Lower lobe of right lung (tissue), 2 donors: ENCODE measurements at places on chromosomes 1 and 21. TPM values are rescaled to one million over a fixed set of nuclear protein-coding genes. Genes with fewer than 3 reads are reported as not detected.

DNA sequence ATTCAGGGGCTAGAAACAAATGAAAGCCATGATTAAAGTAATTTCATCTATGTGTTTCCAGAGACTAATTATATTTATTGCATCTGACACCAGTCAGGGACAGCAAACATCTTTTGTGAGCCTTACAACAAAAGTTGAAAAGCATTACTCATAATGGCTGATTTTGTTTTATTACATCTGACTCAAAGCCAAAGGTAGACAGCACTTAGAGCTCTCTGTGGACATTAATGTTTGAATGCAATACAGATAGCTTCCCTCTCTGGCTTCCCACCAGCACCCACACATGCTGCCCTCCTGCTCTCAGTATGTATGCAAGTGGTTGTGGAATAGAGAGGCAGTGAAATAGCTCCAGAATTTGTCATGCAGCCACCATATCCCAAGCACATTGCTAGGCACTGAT lies 198.7 kb downstream of the SETD4 start:
- no peak overlapping the region for H3K4me3 ChIP-seq
- H3K36me3 ChIP-seq = no peaks in the 10 kb centered on the region
- no peak overlapping the region for H3K27ac ChIP-seq
- no peaks in the 10 kb centered on the region for H3K27me3 ChIP-seq

Gene OR2L5
- total RNA-seq = not detected

Gene KCNN3
- total RNA-seq = 4.4 TPM

GRCh38 chr21:28309596-28309995 lies 683.1 kb downstream of the LTN1 start:
- H3K27ac ChIP-seq = no peak overlapping the region
- H3K27me3 ChIP-seq = no peaks in the 10 kb centered on the region
- DNase-seq = no peak
- H3K36me3 ChIP-seq = no peaks in the 10 kb centered on the region

DNA sequence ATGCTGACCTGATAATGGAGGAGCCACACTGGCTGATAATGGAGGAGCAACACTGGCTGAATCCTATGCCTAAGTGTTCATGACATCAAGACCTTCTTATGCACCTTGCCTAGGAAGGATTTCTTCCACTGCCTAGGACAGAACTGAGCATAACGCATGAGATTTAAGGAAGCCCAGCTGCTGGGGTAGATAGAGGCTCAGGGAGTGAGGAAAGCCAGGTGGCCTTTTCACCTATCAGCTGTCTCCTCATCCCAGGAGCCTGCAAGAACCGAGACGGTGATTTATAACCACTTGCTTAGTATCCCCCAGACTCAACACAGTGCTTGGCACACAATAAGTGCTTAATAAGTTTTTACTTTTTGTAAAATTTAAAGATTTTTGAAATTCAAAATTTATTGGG lies 7.4 kb upstream of the CTBS start:
- H3K27ac ChIP-seq = no peak overlapping the region
- H3K36me3 ChIP-seq = no peaks in the 10 kb centered on the region
- H3K4me1 ChIP-seq = no peaks in the 10 kb centered on the region
- no peak for DNase-seq

DNA sequence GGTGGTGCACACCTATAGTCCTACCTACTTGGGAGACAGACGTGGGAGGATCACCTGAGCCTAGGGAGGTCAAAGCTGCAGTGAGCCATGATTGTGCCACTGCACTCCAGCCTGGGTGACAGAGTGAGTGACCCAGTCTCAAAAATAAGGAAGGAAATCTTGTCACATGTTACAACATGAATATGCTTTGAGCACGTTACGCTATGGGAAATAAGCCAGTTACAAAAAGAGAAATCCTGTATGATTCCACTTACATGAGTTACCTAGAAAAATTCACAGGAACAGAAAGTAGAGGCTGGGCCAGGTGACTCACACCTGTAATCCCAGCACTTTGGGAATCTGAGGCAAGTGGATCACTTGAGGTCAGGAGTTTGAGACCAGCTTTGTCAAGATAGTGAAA lies 6.7 kb upstream of the PADI6 start:
- H3K36me3 ChIP-seq = no peaks in the 10 kb centered on the region
- no peak for DNase-seq
- H3K27me3 ChIP-seq = peaks cover 27% of the 10 kb centered on the region
- H3K4me1 ChIP-seq = no peaks in the 10 kb centered on the region
- no peak overlapping the region for H3K27ac ChIP-seq
- no peak overlapping the region for H3K4me3 ChIP-seq

Gene UMODL1
- total RNA-seq = 0.50 TPM

DNA sequence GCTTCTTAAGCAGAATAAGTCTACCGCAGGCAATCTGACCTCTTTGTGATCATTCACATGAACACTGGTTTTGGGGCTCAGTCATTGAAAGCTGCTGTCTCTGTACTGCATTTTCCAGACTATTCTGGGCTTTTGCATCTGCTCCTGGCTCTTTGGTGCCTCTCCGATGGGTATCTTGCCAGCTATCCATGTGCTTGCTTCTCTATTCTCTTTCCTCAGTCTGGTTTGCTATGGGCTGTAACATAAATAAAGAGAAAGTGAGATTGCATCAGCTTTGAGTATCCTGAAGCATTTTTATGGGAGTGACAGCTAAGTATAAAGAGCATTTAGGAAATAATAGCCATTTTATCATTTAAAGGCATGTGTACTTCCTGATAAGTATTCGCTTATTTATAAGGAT lies 70.7 kb downstream of the C1orf21 start:
- H3K4me3 ChIP-seq = no peak overlapping the region
- DNase-seq = no peak
- H3K27me3 ChIP-seq = no peaks in the 10 kb centered on the region

Gene LAMC2
- total RNA-seq = 24.9 TPM

Gene KRTAP19-1
- total RNA-seq = not detected

Gene HSD3B2
- not detected for total RNA-seq

- peaks cover 50% of the 10 kb centered on the region for H3K4me1 ChIP-seq
- no peaks in the 10 kb centered on the region for H3K36me3 ChIP-seq
- H3K27me3 ChIP-seq = peaks cover 96% of the 10 kb centered on the region
- H3K27ac ChIP-seq = no peak overlapping the region
- H3K4me3 ChIP-seq = peak overlapping the region; percentile 61
Observed at GRCh38 chr1:152112101-152112884, 3.0 kb downstream of the TCHH start.

Gene KCNE2
- total RNA-seq = not detected

Gene ANXA9
- 0.68 TPM for total RNA-seq

DNA sequence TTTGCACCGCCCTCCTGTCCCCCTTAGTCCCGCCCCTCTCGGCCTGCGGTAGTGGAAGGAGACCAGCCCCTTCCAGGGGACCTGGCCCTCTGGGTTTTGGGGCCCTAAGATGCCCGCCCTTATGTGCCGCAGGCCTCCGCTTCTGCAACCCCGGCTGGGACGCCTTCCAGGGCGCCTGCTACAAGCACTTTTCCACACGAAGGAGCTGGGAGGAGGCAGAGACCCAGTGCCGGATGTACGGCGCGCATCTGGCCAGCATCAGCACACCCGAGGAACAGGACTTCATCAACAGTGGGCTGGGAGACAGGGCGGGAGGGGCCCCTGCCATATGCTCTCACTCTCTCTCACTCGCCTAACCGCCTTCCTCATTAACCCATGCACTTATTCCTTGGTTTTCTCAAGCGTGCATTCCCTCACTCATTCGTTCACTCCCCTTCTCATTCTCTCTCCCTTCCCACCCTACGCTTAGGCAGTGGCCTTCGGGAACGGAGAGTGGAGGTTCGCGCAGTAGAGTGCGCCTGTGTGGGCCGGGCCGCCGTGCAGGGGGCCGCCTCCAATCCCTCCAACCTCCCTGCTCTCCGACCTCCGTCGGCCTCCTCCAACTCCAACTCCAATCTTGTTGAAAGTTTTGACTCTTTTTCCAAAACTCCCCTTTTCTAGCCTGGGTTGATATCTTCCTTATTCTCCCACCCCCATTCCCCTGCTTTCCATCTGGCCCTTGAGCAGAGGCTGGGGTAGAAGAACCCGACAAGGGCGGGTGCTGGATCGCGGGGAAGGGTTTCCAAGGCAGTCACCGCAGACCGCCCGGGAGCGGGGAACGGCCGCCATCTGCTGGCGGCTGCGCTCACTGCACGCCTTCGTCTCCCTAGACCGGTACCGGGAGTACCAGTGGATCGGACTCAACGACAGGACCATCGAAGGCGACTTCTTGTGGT lies 15.2 kb downstream of the BCAN start:
- DNase-seq = peak; percentile 81
- H3K4me3 ChIP-seq = peak overlapping the region; percentile 39
- H3K27me3 ChIP-seq = peaks cover 30% of the 10 kb centered on the region
- H3K27ac ChIP-seq = no peak overlapping the region

DNA sequence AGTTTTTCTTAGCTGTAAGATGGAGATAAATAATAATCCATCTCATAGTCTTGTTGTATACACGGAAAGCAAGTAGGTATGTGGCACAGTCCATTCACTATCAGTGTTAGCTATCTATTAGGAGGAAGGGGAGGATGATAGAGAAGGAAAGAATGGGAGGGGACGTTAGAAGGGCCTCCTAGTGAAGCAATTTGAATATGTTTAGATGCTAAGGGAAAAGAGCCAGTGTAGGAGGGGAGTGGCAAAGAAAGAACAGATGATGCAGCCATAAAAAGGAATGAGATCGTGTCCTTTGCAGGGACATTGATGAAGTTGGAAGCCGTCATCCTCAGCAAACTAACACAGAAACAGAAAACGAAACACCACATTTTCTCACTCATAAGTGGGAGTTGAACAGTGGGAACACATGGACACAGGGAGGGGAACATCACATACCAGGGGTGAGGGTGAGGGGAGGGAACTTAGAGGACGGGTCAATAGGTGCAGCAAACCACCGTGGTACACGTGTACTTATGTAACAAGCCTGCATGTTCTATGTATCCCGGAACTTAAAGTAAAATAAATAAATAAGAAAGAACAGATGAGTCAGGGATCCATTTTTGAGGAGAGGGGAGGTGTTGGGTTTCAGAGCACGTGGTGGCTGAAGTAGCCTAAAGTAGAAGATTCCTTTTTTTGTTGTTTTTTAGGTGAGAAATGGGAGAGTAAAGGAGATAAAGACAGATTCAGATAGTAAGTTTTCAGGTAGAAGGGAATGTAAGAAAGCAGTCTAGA lies 124.1 kb downstream of the POU2F1 start:
- no peak overlapping the region for H3K27ac ChIP-seq
- no peak for DNase-seq

GRCh38 chr1:6688757-6689156 lies 12.9 kb downstream of the DNAJC11 start:
- H3K4me1 ChIP-seq = no peaks in the 10 kb centered on the region
- H3K4me3 ChIP-seq = no peak overlapping the region
- no peaks in the 10 kb centered on the region for H3K27me3 ChIP-seq

Gene CLCNKB
- total RNA-seq = 0.18 TPM

Gene AQP10
- 0.47 TPM for total RNA-seq

Gene FCRL5
- 1.2 TPM for total RNA-seq

Gene KIF17
- total RNA-seq = 8.4 TPM

Gene PLPPR5
- not detected for total RNA-seq

DNA sequence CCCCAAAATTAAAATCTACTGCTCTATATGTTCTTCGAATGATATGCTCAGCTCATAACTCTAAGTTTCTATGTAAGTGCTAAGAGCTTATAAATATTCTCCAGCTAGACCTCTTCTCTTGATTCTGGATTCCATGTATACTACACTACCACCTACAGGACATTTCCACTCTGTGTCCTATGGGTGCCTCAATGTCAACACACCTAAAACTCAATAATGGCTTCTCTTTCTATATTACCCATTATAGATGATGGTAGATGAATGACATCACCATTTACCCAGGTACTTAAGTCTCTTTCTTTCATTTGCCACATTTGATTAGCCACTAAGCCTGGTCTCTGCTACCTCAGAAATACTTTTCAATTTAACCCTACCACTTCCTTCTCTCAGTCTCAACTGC lies 41.3 kb downstream of the TBX19 start:
- no peak for DNase-seq
- no peaks in the 10 kb centered on the region for H3K36me3 ChIP-seq
- no peak overlapping the region for H3K27ac ChIP-seq
- H3K4me1 ChIP-seq = no peaks in the 10 kb centered on the region

Gene PLXNA2
- 83.9 TPM for total RNA-seq

GRCh38 chr21:29306920-29307319 lies 8.2 kb downstream of the BACH1 start:
- DNase-seq = no peak
- no peak overlapping the region for H3K4me3 ChIP-seq
- H3K36me3 ChIP-seq = no peaks in the 10 kb centered on the region
- H3K27me3 ChIP-seq = no peaks in the 10 kb centered on the region
- H3K27ac ChIP-seq = no peak overlapping the region
- H3K4me1 ChIP-seq = peaks cover 77% of the 10 kb centered on the region

DNA sequence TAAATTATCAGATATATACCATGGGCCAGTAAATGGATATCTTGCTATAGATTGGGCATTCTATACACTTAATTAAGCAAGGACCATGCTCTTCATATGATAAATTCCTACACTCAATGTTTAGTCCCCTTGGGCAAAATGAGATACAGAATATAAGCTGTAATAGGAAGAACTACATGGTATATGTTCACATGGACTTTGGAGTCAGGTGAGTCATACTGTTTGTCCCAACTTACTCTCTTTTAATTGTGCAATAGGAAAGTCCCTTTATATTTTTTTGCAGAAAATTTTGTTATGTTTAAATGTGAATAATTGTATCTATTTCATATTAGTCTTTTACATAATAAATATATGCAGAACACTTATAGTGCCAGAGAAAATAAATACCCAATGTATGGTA lies 820.2 kb upstream of the ADAMTS5 start:
- H3K36me3 ChIP-seq = no peaks in the 10 kb centered on the region
- H3K27ac ChIP-seq = no peak overlapping the region
- no peaks in the 10 kb centered on the region for H3K4me1 ChIP-seq

DNA sequence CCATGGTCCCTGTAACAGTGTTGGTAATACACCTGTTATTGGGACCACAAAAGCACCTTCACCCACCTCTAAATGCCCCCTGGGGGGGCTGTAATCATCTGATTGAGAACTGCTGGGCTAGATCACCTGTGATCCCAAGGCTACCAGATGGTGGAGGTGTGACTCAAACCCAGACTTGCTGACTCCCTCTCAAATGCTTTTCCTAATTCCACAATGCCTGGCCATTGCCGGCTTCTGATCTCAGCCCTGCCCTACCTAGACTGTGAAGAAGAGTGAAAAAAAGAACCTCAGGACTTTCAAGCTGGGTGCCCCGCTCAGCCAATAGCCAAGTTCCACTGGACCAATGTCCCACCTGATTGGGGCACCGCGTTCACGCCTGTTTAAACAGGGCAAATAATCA lies 9.6 kb downstream of the TMEM9 start:
- no peak for DNase-seq
- no peaks in the 10 kb centered on the region for H3K4me1 ChIP-seq
- no peak overlapping the region for H3K27ac ChIP-seq
- peaks cover 92% of the 10 kb centered on the region for H3K36me3 ChIP-seq
- no peaks in the 10 kb centered on the region for H3K27me3 ChIP-seq

- no peak overlapping the region for H3K27ac ChIP-seq
- DNase-seq = no peak
- H3K27me3 ChIP-seq = no peaks in the 10 kb centered on the region
- no peaks in the 10 kb centered on the region for H3K4me1 ChIP-seq
- H3K4me3 ChIP-seq = no peak overlapping the region
Observed at GRCh38 chr1:11129649-11130390, 30.2 kb upstream of the EXOSC10 start.

- no peaks in the 10 kb centered on the region for H3K36me3 ChIP-seq
- no peak overlapping the region for H3K4me3 ChIP-seq
- H3K27ac ChIP-seq = no peak overlapping the region
- no peak for DNase-seq
- H3K27me3 ChIP-seq = no peaks in the 10 kb centered on the region
Observed at GRCh38 chr1:248710305-248710900, 7.8 kb upstream of the OR14I1 start.

Gene NES
- 39.8 TPM for total RNA-seq
